ENCODE measurements at places on chromosomes 2 and 18. TPM values are rescaled to one million over a fixed set of nuclear protein-coding genes. Genes with fewer than 3 reads are reported as not detected.

The OSBPL6 gene
- 6.9 TPM for total RNA-seq

The ITPRID2 gene
- total RNA-seq, result 109 TPM

The GPR35 gene
- total RNA-seq, result 3.6 TPM

The OTOS gene
- total RNA-seq, result not detected

The CNDP1 gene
- total RNA-seq, result 0.48 TPM

The ACVR1C gene
- 27.9 TPM for total RNA-seq

The SLC9A4 gene
- 3.1 TPM for total RNA-seq

GRCh38 chr2:11578081-11578948 is 44.5 kb downstream of the GREB1 start:
- DNase-seq, result no peak
- H3K27me3 ChIP-seq, result no peaks in the 10 kb centered on the region
- H3K4me3 ChIP-seq, result no peak overlapping the region

DNA sequence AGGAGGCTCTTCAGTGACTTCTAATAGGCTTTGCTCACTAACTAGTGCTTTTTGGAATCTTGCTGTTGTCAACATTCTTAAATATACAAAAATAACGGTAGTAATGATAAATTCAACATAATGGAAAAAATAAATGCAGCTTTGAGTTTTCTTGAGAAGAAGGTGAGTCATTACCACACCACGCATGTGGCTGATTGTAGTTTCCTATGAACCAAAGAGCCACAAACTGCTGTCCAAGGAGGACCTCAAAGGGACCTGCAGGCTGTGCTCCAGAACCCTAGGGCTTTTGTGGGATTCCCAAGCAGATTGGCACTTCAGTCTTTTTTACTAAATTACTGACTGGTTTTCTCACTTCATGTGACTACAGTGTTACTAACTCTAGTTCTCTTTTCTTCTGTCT is 66.7 kb downstream of the TPGS2 start:
- H3K4me3 ChIP-seq, result no peak overlapping the region
- H3K4me1 ChIP-seq, result no peaks in the 10 kb centered on the region
- no peak overlapping the region for H3K27ac ChIP-seq

DNA sequence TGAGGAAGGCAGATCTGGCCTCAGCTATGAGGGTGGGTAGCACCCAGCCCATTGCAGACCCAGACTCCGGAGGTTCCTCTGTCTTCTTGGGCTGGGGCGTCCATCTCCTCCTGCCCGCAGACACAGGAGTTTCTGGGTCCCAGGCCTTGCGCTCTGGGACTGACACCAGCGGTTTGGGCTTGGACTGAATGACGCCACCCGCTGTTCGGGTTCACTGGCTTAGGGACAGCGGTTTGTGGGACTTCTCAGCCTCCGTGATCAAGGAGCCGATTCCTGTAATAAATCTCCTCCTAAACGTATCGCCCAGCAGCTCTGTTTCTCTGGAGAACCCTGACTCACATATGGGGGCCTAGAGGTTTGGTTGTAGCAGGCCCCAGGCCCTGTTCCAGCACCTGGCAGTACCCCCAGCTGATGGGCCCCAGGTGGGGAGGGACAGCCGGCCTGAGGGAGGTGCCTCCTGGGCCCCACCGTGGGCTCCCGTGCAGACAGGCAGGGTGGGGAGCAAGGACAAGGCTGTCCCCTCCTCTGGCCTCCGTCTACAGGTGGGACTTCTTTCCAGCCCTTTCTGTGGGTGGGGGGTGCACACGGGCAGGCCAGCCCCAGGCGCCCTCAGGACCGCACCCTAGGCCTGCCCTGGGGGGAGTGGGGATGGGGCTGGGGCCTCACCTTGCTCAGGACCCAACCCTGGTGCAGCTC is 4.5 kb upstream of the AQP12A start:
- H3K4me1 ChIP-seq, result peaks cover 10% of the 10 kb centered on the region
- peak overlapping the region; percentile 84 for H3K27ac ChIP-seq
- H3K27me3 ChIP-seq, result no peaks in the 10 kb centered on the region
- no peaks in the 10 kb centered on the region for H3K36me3 ChIP-seq

DNA sequence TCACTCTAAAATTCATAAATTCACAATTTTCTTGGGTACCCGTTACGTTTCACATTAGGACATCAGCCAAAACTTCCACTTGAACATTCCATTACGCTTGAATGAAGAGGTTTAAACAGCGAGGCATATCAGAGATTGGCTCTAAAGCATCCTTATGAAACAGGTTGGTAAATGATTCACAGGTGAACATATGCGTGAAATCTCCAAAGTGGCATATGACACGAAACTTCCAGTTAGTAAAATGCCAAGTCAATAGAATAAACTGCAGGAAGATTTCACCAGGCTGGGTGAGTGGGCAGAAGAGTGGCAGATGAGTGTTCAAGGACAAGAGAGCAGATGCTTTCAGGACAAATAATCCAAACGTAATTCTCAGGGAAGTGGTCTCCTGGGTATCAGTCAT is 33.9 kb upstream of the GLS start:
- H3K27me3 ChIP-seq, result no peaks in the 10 kb centered on the region
- no peaks in the 10 kb centered on the region for H3K4me1 ChIP-seq
- DNase-seq, result no peak
- H3K27ac ChIP-seq, result no peak overlapping the region
- H3K4me3 ChIP-seq, result no peak overlapping the region

GRCh38 chr2:226669905-226670304 is 129.7 kb downstream of the IRS1 start:
- H3K27me3 ChIP-seq, result no peaks in the 10 kb centered on the region
- no peak for DNase-seq
- no peak overlapping the region for H3K27ac ChIP-seq
- H3K36me3 ChIP-seq, result no peaks in the 10 kb centered on the region

DNA sequence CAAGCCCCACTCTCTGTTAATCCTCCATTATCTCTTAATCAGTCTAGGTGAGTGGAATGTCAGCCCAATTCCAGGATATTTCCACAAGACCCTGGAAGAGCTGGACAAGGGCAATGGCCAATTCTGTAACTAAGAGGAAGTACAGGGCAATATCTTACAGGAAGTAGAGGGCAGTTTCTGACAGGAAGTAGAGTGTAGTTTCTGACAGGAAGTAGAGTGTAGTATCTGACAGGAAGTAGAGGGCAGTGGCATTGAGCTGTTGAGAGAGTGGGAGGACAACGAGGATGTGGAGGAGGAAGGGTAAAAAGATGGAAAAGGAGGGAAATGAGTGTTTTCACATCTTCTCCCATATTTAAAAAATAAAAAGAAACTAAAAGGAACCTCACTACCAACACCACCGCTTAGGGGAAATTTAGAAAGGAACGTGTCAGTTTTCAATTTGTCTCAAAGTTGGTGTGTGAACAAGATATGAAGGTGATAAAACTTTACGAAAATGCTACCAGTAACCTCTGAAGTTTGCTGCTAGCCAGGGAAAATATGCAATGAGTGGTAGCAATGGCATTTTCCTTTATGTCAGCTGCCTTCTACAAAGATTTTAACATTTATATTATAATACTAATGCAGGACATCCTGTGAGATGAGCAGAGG is 430.9 kb upstream of the HNRNPA3 start:
- peaks cover 9% of the 10 kb centered on the region for H3K27me3 ChIP-seq
- no peaks in the 10 kb centered on the region for H3K4me1 ChIP-seq
- no peak overlapping the region for H3K4me3 ChIP-seq
- H3K27ac ChIP-seq, result no peak overlapping the region
- DNase-seq, result no peak
- H3K36me3 ChIP-seq, result no peaks in the 10 kb centered on the region

DNA sequence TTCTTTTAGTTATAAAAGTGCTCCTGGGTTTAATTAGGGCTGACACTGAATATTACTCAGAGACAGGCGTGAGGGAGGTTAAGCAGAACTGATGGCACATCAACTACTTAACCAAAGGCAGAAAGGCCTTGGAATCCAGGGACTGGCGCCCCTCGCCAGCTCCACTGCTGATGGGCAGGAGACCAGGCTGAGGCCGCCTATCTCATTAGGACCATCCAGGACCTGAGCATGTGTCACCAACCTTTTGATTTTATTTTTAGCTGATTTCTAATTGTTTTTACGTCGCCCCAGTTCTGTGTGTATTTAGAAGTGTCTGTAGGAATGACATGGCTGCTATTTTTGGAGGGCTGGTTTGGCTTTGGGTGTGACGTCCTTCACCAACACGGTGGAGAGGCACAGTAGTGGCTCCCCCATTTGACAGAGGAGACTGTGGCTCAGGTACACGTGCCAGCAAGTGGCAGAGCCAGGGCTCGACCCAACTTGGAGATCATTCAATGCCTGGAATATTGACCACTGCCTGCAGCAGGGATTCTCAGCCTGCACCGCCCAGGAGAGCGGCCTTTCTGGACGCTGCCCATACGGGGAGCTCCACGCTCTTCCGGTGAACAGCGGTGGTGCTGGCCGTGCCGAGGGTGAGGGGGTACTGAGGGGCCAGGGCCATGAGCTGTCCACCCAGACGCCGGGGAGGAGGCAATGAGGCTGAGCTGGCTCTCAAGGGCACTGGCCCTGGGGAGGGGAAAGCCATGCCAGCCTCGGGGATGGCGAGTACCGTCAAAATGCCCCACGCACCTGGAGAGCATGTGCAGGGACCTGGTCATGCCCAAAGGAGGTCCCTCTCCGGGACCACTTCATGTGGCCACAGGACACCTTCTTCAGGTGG is 205.7 kb downstream of the ASB1 start:
- H3K27ac ChIP-seq, result no peak overlapping the region
- DNase-seq, result peak; percentile 50
- H3K36me3 ChIP-seq, result no peaks in the 10 kb centered on the region
- peaks cover 9% of the 10 kb centered on the region for H3K27me3 ChIP-seq

DNA sequence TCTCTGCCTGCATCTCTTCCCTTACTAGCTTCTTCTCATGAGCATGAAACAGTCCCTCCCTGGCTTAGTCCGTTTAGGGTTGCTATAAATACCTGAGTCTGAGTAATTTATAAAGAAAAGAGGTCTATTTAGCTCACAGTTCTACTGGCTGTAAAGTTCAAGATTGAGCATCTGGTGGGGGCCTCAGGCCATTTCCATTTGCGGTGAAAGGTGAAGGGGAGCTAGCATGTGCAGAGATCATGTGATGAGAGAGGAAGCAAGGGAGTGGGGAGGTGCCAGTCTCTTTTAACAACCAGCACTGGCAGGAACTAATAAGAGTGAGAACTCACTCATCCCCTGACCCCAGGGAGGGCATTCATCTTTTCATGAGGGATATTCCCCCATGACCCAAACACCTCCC is 26.8 kb downstream of the RHBDD1 start:
- no peaks in the 10 kb centered on the region for H3K27me3 ChIP-seq
- H3K36me3 ChIP-seq, result peaks cover 19% of the 10 kb centered on the region
- DNase-seq, result no peak
- peaks cover 12% of the 10 kb centered on the region for H3K4me1 ChIP-seq
- H3K4me3 ChIP-seq, result no peak overlapping the region

DNA sequence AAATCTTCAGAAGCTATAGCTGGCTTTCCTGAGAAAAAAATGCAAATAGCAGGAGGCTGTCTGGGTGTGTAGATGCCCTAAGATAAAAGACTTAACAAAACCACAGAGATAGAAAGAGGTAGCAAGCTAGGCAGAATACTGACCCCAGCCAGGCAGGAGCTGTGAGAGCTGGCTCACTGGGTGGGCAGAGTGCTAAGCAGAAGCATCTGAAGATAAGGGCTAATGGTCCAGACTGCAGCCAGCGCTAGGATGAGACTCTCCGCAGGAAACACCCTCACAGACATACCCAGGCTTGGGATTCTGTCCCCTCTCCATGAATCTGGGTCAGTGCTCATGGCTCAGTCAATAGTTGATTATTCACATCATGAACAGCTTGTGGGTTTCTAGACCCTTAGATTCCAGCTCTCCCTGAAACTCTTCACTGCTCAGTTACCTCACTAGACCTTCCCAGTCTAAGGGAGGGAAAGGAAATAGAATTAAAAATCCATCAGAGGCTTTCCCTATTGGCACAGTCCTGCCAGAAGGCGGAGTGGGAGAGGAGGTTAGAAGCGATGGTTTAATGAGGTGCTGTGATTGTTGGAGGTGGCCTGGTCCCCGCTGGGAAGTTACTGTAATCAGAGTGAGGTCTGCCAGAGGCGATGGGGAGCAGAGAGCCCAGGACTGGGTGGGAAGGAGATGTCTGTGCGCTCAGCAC is 21.4 kb upstream of the CCBE1 start:
- H3K27ac ChIP-seq, result no peak overlapping the region
- no peak overlapping the region for H3K4me3 ChIP-seq
- H3K27me3 ChIP-seq, result peaks cover 14% of the 10 kb centered on the region
- DNase-seq, result no peak

GRCh38 chr2:27940982-27941381 is 50.5 kb downstream of the BABAM2 start:
- H3K36me3 ChIP-seq, result peaks cover 5% of the 10 kb centered on the region
- no peaks in the 10 kb centered on the region for H3K4me1 ChIP-seq
- no peak for DNase-seq
- H3K27me3 ChIP-seq, result no peaks in the 10 kb centered on the region

GRCh38 chr2:37615804-37616676 is 55.4 kb downstream of the CDC42EP3 start:
- no peak overlapping the region for H3K4me3 ChIP-seq
- no peak overlapping the region for H3K27ac ChIP-seq
- no peaks in the 10 kb centered on the region for H3K4me1 ChIP-seq
- no peaks in the 10 kb centered on the region for H3K27me3 ChIP-seq
- DNase-seq, result no peak

DNA sequence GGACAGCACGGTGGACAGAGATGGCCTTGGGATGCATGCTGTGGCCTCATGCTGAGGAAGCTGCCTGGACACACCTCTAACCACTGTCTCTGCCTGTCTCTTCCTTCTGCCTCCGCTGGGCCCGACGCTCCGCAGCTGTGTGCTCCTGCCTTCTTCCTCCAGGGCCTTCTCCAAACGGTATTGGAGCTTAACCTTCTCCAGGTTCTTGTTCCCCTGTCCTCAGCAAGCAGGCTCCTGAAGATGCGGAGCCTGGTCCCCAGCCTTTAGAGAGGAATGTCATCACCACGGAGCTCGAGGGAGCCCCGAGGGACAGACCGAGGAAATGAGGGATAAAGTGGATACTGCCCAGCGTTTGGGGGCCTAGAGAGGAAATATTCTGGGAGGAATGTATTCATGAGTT is 155.1 kb downstream of the DYSF start:
- H3K27me3 ChIP-seq, result peaks cover 22% of the 10 kb centered on the region
- no peaks in the 10 kb centered on the region for H3K36me3 ChIP-seq
- no peak overlapping the region for H3K27ac ChIP-seq
- peaks cover 9% of the 10 kb centered on the region for H3K4me1 ChIP-seq

- H3K4me1 ChIP-seq, result no peaks in the 10 kb centered on the region
- no peak overlapping the region for H3K4me3 ChIP-seq
- no peak for DNase-seq
- H3K27me3 ChIP-seq, result no peaks in the 10 kb centered on the region
These were observed 366.7 kb downstream of the NUP35 start for GRCh38 chr2:183490914-183491313.

GRCh38 chr2:10331702-10332401 is 29.1 kb downstream of the HPCAL1 start:
- no peak overlapping the region for H3K4me3 ChIP-seq
- H3K36me3 ChIP-seq, result no peaks in the 10 kb centered on the region
- peak overlapping the region; percentile 70 for H3K27ac ChIP-seq
- H3K4me1 ChIP-seq, result peaks cover 44% of the 10 kb centered on the region

- H3K27ac ChIP-seq, result peak overlapping the region; percentile 31
- H3K27me3 ChIP-seq, result no peaks in the 10 kb centered on the region
- H3K36me3 ChIP-seq, result peaks cover 3% of the 10 kb centered on the region
- no peak for DNase-seq
These were observed 36.0 kb upstream of the TTC27 start for GRCh38 chr2:32591669-32592463.

GRCh38 chr18:11176481-11176881 is 27.1 kb upstream of the PIEZO2 start:
- no peaks in the 10 kb centered on the region for H3K27me3 ChIP-seq
- no peak overlapping the region for H3K4me3 ChIP-seq
- peaks cover 18% of the 10 kb centered on the region for H3K4me1 ChIP-seq
- no peak overlapping the region for H3K27ac ChIP-seq

GRCh38 chr2:128640845-128641360 is 322.2 kb upstream of the HS6ST1 start:
- DNase-seq, result peak; percentile 29
- no peaks in the 10 kb centered on the region for H3K36me3 ChIP-seq
- H3K4me1 ChIP-seq, result peaks cover 25% of the 10 kb centered on the region
- peaks cover 5% of the 10 kb centered on the region for H3K27me3 ChIP-seq
- no peak overlapping the region for H3K27ac ChIP-seq
- H3K4me3 ChIP-seq, result no peak overlapping the region
